ENCODE measurements at places on chromosomes 11 and 22.

- DNase-seq: no peak
These were observed 2.2 kb downstream of the DYNC2H1 start for GRCh38 chr11:103111400-103111799.

- DNase-seq: peak; percentile 59
These were observed 1152.4 kb downstream of the LRRC4C start for GRCh38 chr11:40306938-40307548.

- DNase-seq: no peak
These were observed 17.1 kb upstream of the MED17 start for GRCh38 chr11:93767018-93767417.

GRCh38 chr11:107609400-107610218, 18.7 kb downstream of the ELMOD1 start:
- DNase-seq: no peak

DNA sequence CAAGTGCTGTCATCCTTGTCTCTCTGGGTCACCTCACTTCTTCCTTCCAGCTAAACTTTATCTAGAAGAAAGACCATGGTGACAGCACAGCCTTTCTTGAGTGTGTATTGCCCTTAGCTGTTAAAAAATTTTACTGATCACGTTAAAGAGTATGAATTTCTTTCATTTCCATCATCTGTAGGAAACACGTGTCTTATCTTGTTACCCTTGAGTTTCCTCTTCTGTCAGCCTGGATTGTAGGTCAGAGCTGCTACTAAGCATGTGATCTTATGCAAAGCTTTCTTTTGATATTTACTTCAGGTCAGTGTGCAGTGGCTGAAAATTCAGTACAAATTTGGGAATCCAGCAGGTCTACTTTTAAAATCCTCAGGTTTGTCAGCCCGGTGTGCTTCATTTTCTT, 512.2 kb upstream of the ARHGAP42 start:
- DNase-seq: no peak

GRCh38 chr11:44530413-44531115, 34.9 kb upstream of the CD82 start:
- no peak for DNase-seq

- DNase-seq: no peak
These were observed 47.2 kb downstream of the MN1 start for GRCh38 chr22:27754247-27754887.

- no peak for DNase-seq
These were observed 36.8 kb downstream of the OR10A6 start for GRCh38 chr11:7894251-7894650.

DNA sequence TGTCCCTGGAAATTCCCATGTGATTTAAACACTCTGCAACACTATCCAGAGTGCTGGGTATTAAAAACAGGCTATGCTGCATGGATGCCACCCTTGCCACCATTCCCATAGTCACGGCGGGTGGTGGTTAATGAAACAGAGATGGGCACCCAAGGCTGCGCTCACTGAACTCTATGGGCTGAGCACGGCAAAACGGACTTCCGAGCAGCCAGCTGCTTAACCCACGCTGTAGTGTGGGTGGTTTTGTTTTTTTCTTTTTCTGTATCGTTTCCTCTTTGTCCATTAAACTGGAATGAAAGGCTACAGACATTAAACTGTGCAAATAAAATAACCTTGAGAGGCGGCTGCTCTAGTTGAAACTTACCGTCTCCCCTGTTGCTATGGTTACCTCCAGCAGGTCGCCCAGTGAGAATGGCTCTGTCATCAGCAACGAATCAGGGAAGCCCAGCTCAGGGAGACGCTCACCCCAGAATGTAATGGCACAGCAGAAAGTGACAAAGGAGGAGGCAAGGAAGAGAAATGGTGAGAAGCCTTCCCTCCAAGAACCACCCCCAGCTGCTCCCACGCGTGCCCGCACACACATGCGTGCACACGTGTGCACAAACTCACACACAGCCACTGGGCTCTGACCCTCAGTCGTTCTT, 102.1 kb downstream of the C11orf91 start:
- no peak for DNase-seq
